SJSA1 (cell line): ENCODE measurements at places on chromosomes 4 and X. TPM values are rescaled to one million over a fixed set of nuclear protein-coding genes. Genes with fewer than 3 reads are reported as not detected.

TBC1D9 gene
- total RNA-seq, result 15.0 and 19.0 TPM in 2 replicates

GABRB1 gene
- total RNA-seq, result not detected in 2 replicates

SLC7A11 gene
- 33.0 and 45.5 TPM in 2 replicates for total RNA-seq

TTC29 gene
- total RNA-seq, result not detected in 2 replicates

ART3 gene
- total RNA-seq, result 1.00 and 7.7 TPM in 2 replicates

BEX1 gene
- total RNA-seq, result not detected in 2 replicates

DNA sequence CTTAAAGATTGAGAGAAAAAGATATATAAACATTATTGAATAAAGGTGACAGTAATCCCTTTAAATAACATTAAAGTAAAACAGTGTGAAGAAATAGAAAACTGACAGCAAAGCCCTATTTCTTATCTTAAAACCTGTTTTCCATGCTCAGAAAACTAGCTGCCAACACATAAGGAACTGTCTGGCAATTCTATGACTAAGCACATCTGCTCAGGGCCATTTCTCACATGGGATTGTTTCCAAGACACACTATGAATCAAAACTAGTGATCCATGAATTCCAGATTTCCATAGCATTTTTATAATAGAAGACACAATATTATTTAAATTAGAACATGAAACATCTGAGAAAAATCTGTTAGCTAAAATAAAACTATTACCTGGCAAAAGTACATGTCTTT lies 113.4 kb downstream of the SCLT1 start:
- DNase-seq, result no peak

- DNase-seq, result no peak
Observed at GRCh38 chr4:73860181-73860580, 7.1 kb downstream of the PF4V1 start.

DNA sequence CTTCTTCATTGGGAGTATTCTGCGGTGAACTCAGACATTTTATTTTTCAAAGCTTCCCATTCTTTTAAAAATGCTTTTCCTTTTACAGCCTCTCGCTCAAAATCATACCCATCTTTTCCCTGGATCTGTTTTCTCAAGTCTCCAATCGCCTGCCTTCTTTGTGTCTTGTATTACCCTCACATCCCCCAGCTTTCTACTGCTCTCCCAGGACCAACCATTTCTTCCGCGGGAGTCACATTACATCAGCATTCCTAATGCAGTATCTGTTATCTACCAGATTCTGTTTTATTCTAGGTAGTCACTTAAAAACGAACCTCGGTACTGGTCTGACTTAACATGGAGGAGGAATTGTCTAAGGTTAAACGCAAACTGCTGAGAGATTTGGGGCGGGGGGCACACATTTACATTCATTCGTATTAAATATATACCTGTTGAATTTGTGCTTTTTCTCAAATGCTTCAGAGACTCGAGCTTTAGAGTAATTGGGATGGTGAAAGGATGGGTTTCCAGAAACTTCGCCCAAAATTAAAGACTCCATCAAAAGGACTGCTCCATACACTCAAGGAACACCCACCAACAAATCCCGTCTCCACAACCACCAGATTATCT lies 493 bp upstream of the UCHL1 start:
- no peak for DNase-seq

DNA sequence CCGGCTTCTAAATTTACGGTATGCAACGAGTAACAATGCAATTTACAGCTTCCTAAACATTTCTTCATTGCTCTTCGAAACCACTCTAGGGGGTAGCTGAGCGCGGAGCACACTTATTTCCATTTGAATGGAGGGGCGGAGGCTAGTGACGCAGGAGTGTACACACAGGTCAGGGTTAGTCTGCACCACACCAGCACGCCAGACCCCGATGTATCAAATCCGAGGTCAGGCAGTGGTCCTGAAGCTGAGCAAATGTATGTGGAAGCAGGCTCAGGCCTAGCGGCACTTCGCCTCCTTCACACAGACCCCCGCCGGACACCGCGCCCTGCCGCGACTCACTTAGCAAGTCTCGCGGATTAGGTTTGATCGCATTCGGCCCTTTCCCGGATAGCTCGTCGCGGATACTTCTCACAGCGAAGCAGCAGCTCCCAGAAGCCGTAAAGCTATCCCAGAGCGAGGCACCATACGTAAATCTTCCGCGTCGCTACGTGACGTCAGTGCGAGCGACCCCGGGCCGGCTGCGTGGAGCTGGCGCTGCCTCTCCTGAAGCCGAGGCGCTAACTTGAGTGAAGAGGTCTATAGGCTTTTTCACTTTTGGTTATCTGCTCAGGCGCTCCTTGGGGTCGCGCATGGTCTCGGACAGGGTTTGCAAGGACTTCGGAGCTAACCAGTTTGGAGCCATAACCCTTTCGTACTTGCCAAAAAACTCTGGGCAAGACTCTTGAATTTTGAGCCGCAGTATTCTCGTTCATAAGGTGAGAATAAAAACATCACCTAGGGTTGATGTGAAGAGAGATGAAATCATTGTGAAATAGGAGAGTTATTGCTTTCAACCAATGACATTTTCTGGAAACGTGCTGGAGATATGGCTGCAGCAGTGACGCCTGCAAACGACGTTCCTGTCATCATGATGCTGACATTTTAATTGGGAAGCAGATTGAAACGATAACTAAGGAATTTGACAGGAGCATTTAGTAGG lies at the start of gene AASDH:
AASDH (minus strand) TSS at position 469 of the 979 bp plus-strand sequence. CDS start 3,192 bp downstream, outside the sequence.
- DNase-seq, result peak; percentile 92

DNA sequence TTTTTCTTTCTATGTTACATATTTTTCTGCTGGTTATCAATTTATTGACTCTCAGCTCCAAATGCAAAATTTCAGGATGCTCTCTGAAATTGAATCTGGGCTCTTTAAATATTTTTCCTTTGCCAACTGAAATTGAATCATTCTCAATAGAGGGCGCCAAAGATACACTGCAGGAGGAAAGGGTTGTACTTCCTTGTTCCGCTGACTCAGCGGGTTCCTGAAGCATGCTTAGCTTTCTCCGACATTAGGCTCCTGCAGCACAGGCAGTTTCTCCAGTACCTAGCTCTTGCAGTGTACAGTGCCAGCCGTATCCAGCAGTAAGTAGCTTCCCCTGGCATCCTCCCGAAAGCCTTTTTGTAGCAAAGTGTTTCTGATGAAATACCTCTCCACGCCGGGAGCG lies 28.8 kb upstream of the CFAP47 start:
- DNase-seq, result no peak

DNA sequence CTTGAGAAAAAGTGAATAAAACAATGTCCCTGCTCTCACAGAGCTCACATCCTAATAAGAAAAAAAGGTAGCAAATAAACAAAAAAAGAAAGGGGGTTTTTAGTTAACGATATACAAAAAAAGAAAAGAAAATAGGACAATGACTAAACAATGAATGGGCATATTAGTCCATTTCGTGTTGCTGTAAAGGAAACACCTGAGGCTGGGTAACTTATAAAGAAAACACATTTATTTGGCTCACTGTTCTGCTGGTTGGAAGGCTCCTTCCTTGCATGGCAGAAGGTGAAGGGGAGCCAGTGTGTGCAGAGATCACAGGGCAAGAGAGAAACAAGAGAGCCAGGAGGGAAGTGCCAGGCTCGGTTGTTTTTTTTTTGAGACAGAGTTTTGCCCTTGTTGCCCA lies 4.7 kb upstream of the KLF3 start:
- no peak for DNase-seq

- DNase-seq, result no peak
Observed at GRCh38 chr4:89296399-89296798, 11.2 kb downstream of the GPRIN3 start.

GRCh38 chrX:28099166-28099565 lies 117.9 kb upstream of the DCAF8L1 start:
- no peak for DNase-seq

GRCh38 chrX:7654316-7654715 lies 188.7 kb upstream of the VCX start:
- no peak for DNase-seq

DNA sequence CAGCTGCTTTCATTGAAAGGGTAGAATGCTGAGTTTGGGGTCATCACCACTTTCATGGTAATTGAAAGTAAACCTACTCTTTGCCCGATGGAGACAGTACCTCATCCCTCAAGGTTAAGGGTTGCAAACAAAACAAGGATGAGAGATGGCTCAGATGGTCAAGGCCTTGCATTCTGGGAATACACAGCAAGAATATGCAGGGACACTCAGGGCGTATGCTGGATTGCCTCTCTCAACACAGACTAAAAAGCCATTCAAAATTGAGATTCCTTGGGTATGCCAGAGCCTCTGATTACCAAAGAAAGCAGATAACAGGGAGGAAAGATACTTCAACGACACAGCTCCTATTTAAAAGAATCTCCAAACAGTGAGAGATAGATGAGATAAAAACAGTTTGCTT lies 310.4 kb downstream of the ARAP2 start:
- no peak for DNase-seq

- peak; percentile 82 for DNase-seq
Observed at GRCh38 chr4:122921971-122922876, at the start of gene NUDT6. Gene NUDT6 (minus strand): TSS chr4:122922597. CDS start chr4:122922572, 25 bp downstream.

DNA sequence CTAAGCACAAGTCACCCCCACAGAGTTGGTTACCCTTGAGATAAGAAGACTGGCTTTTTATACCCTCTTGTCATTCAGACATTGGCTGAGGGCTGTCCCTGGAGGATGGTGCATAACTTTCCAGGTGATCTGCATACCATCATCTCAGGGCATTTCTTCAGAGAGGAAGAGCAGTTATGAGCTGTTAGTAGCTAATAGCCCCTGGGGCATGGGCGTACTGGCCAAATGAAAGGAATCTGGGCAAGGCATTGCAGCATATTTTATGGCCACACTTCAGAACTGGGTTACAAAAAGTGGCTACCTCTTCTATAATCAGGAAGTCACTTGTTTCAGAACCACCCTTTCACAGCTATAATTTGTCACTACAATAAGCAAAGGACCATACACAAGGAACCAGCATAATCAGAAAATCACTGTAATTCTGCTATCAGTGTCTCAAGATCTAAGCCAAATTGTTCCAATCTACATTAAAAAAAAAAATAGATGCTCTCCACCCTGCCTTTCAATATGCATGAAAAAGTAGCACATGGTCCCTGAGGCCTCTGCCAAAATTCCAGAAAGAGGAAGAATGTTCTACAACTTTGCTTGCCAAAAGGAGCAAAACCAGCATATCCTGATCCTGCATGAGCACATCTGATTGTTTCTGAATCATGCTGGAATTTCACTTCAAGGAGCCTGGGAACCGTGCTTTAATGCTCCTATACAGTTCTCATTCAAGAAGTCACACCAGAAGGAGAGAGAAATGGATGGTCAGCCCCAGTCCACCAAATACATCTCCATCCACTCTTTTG lies 92.0 kb downstream of the TMEM144 start:
- DNase-seq, result no peak

- DNase-seq, result no peak
Observed at GRCh38 chrX:136271300-136271699, 20.1 kb upstream of the MAP7D3 start.
